Stimulated activated CD8-positive, alpha-beta memory T cell treated with anti-CD3 and anti-CD28 coated beads, Interleukin-7, amount 100 ng/mL, for 1 hour (primary cell): ENCODE measurements at places on chromosomes 16 and 17.
A peak's percentile ranks its signal among the peaks of the same experiment; 100 is the strongest.

DNA sequence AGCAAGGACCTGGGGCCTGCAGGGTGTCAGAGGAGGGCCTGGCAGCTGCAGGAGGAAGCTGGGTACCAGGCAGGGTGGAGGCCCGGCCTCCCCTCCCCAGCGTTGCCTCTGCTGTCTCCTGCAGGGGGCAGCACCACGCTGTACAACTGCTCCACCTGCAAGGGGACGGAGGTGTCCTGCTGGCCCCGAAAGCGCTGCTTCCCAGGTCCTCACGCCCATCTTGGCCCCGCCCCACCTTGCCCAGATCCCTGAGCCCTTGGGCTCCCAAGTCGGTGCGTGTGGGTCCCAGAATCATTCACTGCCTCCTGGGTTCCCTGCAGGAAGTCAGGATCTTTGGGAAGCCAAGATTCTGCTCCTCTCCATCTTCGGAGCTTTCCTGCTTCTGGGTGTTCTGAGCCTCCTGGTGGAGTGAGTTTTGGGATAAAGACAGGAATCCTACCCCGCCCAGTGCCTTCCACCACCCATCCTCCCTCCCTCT, 1.2 kb downstream of the TMEM95 start:
- peak; percentile 49 for DNase-seq

GRCh38 chr17:10702574-10702973, 5.2 kb downstream of the ADPRM start:
- no peak for DNase-seq

- DNase-seq: no peak
Observed at GRCh38 chr16:50036426-50036825, 11.4 kb downstream of the CNEP1R1 start.

- no peak for DNase-seq
Observed at GRCh38 chr16:88499836-88500251, 46.8 kb downstream of the ZFPM1 start.

DNA sequence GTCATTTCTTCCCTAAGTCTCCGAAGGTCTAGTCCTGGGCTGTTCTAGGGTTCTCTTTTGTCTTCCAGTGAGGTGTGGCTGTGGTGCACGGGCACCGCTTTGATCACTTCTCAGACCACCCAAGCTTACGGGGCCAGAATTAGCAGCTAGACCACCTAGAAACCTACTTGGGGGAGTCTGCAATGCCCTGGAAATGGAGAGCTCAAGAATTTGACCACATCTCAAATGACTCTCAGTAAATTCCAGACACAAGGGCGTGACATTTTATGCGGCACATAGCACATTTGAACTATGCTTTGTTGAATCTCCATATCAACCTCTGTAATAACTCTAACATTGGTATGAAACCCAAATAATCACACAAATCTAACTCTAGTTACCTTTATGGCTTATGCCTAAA, 24.9 kb downstream of the TRIM16 start:
- DNase-seq: no peak

DNA sequence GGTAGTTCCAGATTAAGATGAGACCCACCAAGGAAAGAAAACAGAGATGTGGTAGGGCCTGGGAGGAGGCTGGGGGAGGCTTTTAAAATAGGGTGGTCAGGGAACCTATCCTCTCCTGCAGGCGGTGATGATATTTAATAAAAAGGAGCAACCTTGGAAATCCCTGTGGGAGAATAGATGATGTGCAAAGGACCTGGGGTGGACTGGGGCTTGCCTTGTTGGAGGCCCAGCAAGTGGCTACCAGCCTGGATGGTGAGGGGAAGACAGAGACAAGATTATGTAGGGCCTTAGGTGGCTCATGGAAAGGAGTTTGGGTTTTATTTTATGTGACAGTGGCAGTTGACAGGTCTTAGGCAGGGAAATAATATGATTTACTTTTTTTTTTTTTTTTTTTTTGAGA, 1.8 kb downstream of the POLR3E start:
- DNase-seq: no peak

DNA sequence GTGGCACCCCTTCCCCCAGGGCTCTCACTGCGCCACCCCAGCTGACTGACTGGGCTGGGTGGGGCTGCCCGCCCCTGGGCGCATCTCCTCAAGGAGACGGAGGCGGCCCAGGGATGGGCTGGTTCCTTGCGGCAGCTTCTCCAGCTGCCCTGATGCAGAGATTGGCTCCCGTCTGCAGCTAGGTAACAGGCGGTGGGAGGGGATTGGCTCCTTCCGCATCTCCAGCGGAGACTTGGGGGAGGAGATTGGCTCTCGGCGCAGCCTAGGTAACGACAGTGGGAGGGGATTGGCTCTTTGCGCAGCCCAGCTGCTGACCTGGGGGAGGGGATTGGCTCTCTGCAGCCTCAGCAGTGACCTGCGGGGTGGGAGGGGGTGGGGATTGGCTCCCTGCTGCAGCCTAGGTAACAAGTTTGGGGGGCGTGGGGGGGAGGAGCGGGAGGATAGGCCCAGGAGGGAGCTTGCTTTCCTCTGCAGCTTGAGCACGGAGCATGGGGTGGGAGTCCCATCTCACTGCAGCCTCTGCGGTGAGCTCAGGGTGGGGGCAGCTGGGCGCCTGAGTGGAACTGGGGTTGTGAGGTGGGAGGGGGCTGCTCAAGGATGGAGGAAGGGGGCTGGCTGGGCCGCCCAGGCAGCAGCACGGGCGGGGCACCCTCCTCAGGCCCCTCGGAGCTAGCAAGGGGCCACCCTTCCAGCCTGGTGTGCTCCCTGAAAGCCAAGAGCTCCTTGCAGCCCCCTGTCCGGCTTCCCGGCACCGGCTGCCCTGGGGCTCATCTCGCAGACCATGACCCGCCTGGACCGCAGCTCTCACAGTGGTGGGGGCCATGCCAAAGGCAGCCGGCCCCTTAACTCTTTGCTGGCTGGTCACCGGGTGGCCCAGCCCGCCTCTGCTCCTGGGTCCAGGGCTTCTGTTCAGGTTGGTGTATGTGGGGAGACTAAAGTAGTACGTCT, 6.4 kb downstream of the NFE2L1 start:
- DNase-seq: no peak

- DNase-seq: no peak
Observed at GRCh38 chr16:14446796-14447195, 183.3 kb downstream of the PARN start.

GRCh38 chr16:11129378-11129781, 126.6 kb downstream of the SOCS1 start:
- no peak for DNase-seq

GRCh38 chr17:50848711-50849110, 13.3 kb downstream of the WFIKKN2 start:
- no peak for DNase-seq

- no peak for DNase-seq
Observed at GRCh38 chr17:82287868-82288801, 14.6 kb upstream of the CSNK1D start.

DNA sequence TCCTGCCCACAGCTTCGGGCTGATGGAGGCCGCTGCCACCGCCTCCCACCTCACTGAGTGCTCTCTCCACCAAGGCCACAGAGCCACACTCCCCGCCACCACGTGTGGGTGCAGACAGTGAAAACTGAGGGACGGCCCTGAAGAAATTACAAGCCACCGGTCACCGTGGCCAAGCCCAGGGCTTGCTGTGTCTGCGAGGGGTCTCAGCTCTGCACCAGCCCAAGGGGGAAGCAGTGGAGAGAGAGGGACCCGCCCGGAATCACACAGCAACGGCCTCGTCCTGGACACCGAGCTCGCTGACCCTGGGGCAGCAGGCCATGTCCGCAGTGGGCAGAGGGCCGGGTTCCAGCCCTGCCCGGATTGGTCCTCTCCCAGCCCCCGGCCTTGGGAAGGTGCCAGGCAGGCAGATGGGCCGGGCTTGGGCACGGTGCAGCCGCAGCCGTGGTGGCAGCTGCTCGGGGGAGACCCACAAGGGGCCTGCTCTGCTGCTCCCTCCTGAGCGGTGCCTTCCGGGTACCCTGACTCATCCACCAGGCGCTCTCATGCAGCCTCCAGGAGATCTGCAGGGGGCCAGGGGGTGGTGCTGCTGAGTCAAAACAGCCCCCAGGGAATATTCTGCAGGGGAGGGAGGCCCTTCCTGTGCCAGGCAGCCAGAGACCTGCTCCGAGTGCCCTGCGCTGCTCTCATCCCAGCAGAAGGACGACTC, 52.0 kb downstream of the CBFA2T3 start:
- DNase-seq: no peak

GRCh38 chr16:57786632-57787518, 15.4 kb downstream of the KIFC3 start:
- DNase-seq: no peak

DNA sequence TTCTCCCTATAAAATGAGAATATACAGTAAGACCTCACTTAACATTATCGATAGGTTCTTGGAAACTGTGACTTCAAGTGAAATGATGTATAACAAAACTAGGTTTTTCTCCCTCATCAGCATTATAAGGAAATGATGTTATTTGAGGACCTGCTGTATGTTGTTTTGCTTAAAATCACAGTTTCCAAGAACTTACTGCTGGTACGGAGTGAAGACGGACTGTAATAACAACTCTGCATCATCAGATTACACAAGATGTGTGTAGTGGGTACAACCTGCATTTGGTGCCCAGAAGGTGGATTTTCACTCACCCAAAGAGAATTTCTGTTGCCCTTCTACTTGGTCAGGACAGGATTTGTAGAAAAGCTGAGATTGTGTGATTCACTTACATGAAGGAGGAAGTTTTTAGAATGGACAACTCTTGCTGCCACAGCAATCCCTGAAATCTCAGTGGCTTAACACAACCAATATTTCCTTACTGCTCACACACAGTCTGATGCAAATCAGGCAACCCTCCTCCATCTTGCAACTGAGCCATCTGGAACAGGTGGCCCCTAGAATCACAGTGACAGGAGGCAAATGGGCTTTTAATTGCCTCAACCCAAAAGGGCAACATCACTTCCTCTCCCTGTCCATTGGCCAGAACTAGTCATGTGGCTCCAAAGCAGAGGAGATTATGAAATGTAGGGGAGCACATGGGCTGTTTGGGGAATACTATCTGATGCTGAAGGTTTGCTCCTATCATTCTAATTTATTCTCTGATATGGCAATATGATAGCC, 67.6 kb upstream of the CACNG5 start:
- no peak for DNase-seq

DNA sequence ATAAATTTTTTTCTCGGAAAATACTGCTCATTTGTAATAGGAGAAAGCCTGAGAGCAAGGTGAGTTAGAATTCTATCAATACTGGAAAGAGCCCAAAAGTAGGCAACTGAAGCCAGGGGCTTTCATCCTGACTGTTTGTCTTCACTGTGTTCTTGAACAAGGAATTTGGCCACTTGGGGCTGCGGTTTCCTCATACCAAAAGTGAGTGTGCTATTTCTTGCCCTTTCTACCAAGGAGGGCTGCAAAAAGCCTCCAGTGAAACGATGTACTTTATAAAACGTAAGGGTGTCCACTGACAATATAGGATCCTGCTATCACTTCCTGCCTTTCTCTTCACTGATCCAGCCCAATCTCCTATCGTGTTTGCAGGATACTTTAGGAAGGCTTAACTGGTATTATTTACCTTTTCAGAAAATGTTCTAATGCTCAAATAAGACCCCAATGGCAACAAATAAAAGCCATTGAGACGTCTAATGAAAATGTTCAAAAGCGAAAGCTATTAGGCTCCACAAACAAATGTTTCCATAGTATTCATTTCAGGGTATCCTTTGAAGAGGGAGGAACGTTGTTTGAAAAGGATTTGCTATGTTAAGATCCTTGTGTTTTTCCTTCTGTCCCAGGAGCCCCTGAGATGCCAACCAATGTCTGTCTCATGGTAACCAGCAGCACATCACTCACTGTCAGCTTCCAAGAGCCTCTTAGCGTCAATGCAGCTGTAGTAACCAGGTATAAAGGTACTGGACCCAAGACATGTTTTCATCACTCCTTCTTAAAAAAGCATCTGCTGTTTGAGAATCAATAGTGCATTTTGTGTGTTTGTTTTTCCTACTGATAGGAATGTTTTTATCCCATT, 219.3 kb upstream of the NOG start:
- no peak for DNase-seq

DNA sequence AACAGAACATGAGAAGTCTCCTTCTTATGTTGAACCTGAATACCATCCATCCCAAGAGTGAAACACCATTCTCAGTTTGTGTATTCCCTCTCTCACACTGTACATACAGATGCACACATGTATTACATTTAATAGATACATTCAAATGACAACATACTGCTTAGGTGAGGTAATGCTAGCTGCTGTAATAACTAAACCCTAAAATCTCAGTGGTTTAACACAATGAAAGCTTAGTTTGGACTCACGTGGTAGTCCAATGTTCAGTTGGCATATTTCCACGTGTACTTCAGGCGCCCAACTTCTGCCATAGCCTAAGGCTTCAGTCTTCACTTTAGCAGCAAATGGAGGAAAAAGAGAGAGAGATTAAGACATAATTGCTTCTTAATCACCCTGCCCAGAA, 351.1 kb upstream of the PMFBP1 start:
- no peak for DNase-seq

GRCh38 chr17:83098241-83099085, 19.1 kb downstream of the METRNL start:
- DNase-seq: no peak

DNA sequence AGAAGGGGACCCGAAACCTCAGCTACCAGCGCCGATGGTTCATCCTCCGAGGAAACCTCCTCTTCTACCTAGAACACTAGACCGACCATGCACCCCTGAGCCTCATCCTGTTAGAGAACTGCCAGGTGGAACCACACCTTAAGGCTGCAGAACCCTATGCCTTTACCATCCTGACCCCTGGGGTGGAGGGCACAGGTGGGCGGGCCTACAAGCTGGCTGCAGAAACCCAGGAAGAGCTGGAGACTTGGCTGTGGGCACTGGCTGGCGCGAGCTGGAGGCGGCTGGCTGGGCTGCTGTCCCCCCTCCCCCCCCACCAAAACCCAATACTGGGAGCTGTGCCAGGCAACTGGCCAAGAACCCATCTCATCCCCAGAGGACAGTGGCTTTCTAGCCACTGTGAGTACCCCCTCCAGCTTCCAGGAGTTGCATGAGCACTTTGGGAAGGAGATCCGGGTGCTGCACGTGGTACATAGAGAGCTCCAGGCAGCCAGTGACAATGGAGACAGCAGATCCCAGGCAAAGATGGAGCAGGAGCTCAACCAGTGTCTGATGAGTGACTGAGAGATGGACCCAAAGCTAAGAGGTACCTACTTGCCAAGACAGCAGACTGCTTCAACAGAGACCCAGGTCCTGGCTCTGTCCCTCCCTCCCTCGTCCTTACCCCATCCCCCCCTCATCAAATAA, 1.4 kb upstream of the CD2BP2 start:
- no peak for DNase-seq

GRCh38 chr17:80892900-80893603, 98.6 kb upstream of the CHMP6 start:
- no peak for DNase-seq

GRCh38 chr17:38320482-38320881, 23.3 kb downstream of the GPR179 start:
- DNase-seq: no peak

GRCh38 chr17:53724726-53725125, 98.0 kb upstream of the KIF2B start:
- DNase-seq: no peak
